Glutamatergic neuron (in vitro differentiated cells): ENCODE measurements at places on chromosomes 16 and 17.

- DNase-seq, result no peak
Measured at GRCh38 chr17:28755486-28755885, 11.7 kb downstream of the TRAF4 start.

DNA sequence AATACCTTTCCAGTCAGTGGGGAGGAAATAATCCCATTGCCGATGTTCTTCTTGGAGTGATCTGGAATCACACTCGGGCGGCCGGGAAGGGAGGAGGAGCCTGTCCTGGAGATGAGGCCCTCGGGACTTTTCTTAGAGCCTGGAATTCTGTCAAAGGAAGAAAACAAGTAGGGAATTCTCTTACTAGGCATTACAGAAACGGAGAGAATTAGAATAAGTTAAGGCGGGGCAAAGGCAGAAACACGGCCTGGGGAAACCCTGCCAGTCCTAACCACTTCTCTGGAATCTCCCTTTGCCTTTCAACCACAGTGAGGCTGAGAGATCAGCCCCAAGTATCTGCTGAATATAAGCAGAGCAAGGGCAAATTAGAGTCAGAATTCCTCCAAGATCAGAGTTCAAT, 27.8 kb downstream of the USP36 start:
- DNase-seq, result no peak

DNA sequence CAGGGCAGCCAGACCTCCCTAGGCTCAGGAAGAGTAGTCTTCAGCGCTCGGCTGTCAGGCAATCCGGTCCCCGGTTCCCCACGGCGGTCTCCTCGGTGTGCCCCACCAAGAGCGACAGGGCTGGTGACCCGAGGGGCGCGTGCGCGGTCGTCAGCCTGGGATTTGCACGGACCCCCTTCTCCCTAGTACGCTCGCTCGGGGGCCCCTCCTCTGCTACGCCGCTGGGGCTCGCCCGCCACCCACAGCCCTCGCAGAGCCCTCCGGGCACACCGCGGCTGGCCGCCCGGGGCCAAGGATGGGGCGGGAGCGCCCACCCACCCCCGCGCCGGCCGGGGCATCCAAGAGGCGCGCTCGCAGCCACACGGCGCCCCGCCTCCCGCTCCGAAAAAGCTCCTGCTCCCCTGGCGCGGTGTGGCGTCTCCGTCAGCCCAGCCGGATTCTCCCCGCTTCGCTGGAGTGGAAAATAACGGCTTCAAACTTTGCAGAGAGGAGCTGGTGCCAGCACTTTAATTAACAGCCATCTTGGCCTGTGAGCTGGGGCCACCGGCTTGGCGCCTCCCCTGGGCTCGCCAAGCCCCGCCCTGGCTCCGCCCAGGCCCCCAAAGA, 2.1 kb upstream of the C1QL1 start:
- peak; percentile 39 for DNase-seq

DNA sequence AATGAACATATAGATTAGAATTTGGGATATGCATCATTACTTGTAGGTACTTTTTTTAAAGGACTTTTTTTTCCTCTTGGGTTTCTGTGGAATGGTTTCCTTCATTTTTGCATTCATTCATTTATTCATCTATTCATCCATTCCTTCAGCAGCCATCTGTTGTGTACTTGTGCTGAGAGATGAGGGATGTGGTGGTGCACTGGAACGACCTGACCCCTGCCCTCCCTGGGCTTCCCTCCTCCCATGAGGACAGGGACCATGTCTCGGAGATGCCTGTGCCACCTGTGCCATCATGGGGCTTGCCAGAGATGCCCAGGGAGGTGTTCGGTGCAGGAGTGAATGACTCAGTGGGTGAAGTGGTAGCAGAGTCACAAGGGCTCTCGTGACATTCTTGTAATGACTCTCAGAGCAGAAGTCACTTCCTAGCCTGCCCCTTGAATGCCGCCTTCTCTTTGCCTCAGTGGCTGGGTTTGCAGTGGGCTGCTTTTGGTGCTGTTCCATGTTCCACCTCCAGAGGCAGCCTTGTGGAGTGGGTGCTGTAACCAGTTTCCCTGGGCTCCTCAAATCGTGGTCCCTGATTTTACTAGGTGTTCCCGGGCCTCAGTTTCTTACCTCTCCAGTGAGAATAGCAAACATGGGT, 43.9 kb downstream of the CLEC16A start:
- DNase-seq, result no peak

GRCh38 chr17:71527311-71527710, 593.5 kb upstream of the SOX9 start:
- no peak for DNase-seq

- DNase-seq, result no peak
Measured at GRCh38 chr17:2792366-2793169, 3.7 kb upstream of the RAP1GAP2 start.

GRCh38 chr16:25256695-25257469, 763 bp downstream of the ZKSCAN2 start:
- peak; percentile 54 for DNase-seq
